ENCODE measurements at places on chromosomes 5 and 9. TPM values are rescaled to one million over a fixed set of nuclear protein-coding genes. Genes with fewer than 3 reads are reported as not detected.
A peak's percentile ranks its signal among the peaks of the same experiment; 100 is the strongest.

DNA sequence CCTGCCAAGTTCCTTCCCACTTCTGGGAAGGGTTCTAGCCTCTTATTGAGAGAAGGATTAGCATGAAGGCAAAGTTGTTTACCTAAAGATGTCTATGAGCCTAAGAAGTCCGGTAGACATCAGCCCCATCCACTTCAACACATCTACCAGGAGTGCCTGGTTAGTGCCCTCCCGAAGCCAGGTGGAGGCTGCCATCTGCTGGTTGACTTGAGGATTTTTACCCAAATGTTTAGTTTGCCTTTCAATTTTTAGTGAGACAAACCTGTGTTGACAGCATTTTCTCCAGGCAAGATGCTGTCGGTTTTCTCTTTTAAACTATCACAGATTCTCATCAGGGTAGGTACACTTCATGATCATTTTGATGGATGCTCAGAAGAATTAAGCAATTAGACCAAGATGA lies 83.6 kb upstream of the TNFSF8 start:
- DNase-seq, result peak; percentile 15

DNA sequence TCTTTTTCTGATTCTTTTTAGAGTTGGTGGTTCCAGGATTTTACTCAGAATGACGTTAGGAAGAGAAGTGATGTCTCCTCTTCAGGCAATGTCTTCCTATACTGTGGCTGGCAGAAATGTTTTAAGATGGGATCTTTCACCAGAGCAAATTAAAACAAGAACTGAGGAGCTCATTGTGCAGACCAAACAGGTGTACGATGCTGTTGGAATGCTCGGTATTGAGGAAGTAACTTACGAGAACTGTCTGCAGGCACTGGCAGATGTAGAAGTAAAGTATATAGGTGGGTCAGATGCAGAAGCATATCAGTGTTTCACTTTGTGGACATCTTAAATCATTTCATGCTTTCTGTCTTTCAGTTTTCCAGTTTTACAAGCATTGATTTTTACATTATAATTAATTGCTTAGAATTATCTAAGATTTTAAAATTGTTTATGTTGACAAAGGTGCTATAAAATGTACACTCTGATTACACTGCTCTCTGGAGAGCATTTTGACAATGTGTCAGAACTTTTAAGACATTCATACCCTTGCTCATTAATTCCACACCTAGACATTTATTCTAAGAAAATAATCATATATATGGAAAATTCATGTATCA lies 36.6 kb downstream of the NLN start:
- DNase-seq, result no peak

DNA sequence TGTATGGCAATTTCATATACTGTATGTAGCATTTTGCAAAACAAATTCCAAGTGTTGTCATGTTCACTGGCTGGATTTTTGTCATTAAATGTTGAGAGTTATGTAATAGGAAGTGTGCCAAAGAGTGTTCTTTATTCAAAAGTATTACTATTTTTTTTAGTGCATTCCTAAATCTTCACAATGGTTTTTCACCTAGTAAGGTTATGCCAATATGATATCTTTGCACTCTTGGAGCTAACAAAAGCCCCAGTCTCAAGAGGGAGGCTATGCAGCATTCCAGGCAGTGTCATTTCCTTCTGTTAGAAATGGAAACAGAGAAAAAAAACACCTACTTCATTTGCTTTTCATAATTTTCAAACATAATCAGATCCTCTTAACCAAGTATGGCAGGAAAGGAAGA lies 5.1 kb upstream of the SSBP2 start:
- DNase-seq, result no peak

DNA sequence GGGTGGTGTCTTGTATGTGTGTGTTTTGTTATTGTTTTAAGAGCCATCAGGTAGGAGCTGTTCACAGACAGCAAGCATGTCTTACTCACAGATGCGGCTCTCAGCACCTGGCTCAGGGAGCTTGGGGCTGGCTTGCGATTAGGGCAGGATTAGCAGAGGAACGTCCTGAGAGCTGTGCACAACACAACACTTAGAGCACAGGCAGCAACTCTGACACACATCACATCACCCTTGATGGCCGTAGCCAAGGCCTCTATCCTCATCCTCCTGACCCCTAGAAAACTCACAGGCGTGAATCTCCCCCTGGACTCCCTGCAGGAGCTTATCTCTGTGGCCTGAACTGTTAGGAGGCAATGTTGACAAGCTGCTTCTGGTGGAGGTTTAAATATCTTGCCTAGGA lies 7.1 kb upstream of the IL17B start:
- no peak for DNase-seq

GRCh38 chr5:126351153-126351552 lies 72.1 kb upstream of the GRAMD2B start:
- DNase-seq, result no peak

DNA sequence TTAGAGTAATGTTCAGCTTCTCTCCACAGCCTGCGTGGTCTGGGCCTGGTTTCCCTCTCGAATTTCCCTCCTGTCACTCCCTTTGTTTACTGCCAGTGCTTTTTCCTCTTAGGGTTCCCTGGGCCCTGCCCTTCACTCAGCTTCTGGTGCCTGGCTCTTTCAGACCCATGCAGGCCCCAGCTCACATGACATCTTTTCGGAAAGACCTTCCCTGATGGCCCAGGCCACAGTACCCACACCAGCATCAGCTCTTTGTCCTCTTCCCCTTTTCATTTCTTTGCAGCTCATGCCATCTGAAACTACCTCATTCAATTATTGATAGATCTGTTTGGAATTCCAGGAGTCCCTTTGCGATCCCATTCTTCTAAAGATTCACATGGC lies 68.1 kb upstream of the ABL1 start:
- no peak for DNase-seq

GRCh38 chr9:69028754-69029153 lies 6.8 kb upstream of the FXN start:
- DNase-seq, result no peak

DNA sequence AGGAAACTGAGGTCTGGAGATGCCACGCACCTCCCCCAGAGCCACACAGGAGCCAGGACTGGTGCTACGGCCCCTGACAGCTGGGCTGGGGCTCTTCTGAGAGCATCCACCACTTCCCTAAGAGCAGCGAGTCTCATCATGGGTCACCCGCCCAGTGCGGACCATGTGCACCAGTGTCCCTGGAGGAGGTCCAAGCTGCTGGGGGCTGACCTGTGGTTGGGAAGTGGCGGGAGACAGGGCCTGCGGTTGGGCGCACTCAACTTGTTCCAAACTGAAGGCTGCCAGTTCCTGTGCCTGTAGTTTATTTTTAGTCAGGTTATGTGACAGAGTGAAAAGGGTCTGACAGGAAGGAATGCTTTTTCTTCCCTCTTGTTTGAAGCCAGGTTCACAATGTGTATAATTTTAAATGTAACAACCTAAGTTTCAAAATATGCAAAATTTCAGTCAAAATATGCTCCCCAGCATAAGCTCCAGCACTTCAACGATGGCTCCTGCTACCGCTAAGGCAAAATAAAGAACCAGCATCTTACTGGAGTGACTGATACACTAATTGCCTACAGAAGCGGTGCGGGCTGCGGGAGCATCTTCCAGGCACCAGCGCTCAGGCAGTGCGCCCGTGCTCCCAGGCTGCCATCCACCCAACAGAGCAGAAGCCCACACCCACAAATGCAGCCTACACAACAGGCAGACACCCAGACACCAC lies 14.8 kb downstream of the BARHL1 start:
- DNase-seq, result no peak

DNA sequence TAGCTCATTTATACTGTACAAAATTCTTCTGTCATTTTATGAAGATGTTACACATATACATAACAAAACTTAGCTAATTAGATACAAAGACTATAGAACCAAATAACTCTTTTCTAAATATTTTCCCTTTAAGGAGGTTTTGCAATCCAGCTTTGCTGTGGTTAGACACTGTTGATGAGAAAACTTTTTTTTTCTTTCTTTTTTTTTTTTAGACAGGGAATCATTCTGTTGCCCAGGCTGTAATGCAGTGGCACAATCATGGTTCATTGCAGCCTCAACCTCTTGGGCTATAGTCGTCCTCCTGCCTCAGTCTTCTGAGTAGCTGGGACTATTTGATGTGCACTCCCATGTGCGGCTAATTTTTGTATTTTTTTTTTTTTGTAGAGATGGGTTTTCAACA lies 38.5 kb upstream of the CDKN2B start:
- no peak for DNase-seq

- DNase-seq, result no peak
These were observed 15.5 kb upstream of the SMIM23 start for GRCh38 chr5:171770153-171770552.

- DNase-seq, result no peak
These were observed 184.1 kb downstream of the MARCHF11 start for GRCh38 chr5:15995341-15996052.

GRCh38 chr9:119588874-119589744 lies 219.9 kb upstream of the BRINP1 start:
- DNase-seq, result no peak

- no peak for DNase-seq
These were observed 27.9 kb upstream of the CEP72 start for GRCh38 chr5:584216-584615.

DNA sequence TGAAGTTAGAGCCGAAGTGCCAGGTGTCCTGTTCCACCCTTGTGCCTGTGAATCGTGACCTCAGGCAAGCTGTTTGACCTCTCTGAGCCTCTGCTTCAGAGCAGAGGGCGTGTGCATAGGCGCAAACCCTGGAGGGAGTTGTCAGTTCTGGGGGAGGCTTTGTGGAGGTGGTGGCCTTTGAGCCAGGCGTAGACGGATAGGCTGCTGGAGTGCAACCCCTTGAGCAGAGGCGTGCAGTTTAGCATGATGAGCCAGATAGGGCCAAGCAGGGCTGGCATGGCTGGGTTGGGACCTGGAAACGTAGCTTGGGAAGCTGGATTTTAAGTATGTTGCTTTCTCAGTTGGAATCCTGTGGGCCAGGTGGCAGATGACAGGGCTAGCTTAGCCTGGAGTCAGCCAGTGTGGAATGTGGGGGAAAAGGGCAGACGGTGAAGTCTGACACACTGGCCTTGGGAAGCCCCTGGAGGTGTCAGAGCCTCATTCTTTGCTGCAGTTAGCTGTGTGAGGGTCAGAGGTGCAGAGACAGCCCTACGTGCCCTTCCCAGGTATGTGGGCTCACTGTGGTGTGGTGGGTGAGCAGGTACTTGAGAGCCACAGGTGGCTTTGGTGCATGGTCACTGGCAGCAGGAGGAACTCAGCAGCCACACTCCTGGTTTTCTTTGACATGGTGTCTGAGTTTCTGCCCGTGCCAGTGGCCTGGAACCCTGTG lies 93.4 kb downstream of the DAB2IP start:
- no peak for DNase-seq

DNA sequence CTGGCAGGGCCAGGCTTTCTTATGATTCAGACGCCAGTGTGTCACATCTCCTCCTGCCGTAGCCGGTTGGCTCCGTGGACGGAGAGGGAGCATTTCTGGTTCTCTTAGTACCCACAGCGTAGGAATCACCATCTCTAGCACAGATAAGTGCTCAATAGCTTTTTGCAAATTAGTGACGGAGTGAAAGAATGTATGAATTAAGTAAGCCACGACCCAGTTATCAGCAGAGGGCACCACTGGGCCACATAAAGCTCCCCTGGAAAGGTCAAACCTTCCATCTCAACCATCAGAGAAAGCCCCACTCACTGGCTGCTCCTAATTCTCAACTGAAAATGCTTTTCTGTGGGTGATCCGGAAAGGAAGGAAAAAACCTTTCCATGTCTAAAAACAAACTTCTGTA lies 317.0 kb upstream of the ADCY2 start:
- no peak for DNase-seq

- DNase-seq, result no peak
These were observed 16.3 kb upstream of the SLC12A7 start for GRCh38 chr5:1127959-1128785.

DNA sequence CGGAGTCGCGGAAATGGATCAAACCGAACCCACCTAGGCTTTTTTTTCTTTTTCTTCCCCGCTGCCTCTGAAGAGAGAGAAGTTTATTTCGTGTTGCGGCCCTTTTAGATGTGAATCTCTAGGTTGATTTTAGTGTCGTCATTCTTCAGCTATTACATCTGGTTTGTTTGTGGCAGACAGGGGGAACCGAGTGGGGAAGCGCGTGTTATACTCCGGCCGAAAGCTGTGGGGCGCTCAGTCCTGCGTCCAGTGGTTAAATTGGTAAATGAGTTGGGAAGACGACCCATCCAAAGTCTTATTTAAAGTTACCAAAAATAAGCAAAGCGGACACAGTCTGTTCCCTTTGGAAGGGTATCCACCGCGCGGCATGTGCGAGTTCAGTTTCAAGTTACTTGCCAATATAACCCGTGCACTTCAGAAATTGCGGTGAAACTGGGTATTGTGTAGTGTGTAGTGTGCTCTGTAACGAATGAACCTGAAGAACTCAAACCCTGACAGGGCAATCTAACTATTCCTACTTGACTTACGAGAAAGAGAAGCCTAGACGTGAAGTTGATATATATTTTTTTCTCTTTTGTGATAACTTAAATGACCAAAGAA lies 1.3 kb downstream of the MAN2A1 start:
- no peak for DNase-seq

GRCh38 chr5:170221327-170221741 lies 11.5 kb upstream of the C5orf58 start:
- DNase-seq, result no peak

DNA sequence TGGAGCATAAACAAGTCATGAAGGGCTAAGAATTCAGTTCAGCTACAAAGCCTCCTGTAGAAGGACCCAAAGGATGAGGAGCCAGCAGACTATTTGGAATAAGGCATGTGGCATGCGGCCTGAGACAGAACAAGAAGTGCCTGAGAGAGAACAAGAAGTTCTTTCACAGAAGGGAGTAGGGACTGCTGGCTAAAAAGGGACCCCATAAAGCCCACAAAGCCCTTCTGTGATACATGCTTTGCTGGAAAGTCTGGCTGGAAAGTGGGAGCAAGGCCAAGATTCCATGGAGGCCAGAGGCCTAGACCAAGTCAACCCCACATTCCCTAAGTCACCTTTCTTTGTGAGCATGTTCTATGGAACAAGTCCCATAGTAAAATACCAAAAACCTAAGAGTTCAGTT lies 35.9 kb upstream of the UBAP2 start:
- no peak for DNase-seq

GCNT1 gene
- 4.8 TPM for total RNA-seq

CCL27 gene
- not detected for total RNA-seq

ARHGEF39 gene
- 4.6 TPM for total RNA-seq

FAM120AOS gene
- total RNA-seq, result 33.6 TPM

PCSK5 gene
- total RNA-seq, result 8.4 TPM

C8G gene
- total RNA-seq, result not detected

NUTM2F gene
- total RNA-seq, result not detected

ATOSB gene
- 24.4 TPM for total RNA-seq

TLR4 gene
- total RNA-seq, result 0.34 TPM

Data from esophagus squamous epithelium (tissue), 5 donors.